ENCODE measurements at places on chromosomes 12 and 14. TPM values are rescaled to one million over a fixed set of nuclear protein-coding genes. Genes with fewer than 3 reads are reported as not detected.
A peak's percentile ranks its signal among the peaks of the same experiment; 100 is the strongest.

GRCh38 chr14:57746563-57746962, 119.3 kb downstream of the SLC35F4 start:
- H3K27ac ChIP-seq: no peak overlapping the region
- H3K36me3 ChIP-seq: no peaks in the 10 kb centered on the region
- no peaks in the 10 kb centered on the region for H3K27me3 ChIP-seq
- no peaks in the 10 kb centered on the region for H3K4me1 ChIP-seq
- no peak for DNase-seq

The GRIP1 gene
- total RNA-seq: 1.6 TPM

- no peak for DNase-seq
- no peaks in the 10 kb centered on the region for H3K4me1 ChIP-seq
- no peak overlapping the region for H3K27ac ChIP-seq
- H3K36me3 ChIP-seq: no peaks in the 10 kb centered on the region
- no peak overlapping the region for H3K4me3 ChIP-seq
These were observed 199.3 kb upstream of the PWP1 start for GRCh38 chr12:107486140-107486892.

DNA sequence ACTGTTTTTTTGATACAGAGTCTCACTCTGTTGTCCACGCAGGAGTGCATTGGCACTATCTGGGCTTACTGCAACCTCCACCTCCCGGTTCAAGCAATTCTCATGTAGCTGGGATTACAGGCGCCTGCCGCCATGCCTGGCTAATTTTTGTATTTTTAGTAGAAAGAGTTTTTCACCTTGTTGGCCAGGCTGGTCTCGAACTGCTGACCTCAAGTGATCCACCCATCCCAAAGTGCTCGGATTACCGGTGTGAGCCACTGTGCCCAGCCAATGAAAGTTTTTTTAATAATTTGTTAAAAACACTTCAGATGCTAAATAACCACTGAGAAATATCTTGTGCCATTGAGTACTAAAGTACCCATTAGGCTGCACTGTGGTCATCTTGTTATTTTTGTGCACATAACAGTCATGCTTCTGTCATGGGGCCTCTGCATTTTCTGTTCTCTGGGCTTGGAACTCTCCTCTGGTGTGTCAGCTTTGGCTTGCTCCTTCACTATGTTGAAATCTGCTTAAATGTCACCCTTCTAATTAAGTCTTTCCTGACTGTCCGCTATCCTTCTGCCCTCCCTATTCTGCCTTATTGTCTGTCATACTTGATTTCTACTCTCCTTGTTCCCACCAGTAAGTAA, 105.1 kb downstream of the KTN1 start:
- no peaks in the 10 kb centered on the region for H3K4me1 ChIP-seq
- H3K36me3 ChIP-seq: peaks cover 29% of the 10 kb centered on the region
- H3K27ac ChIP-seq: no peak overlapping the region
- no peak for DNase-seq
- no peak overlapping the region for H3K4me3 ChIP-seq

The TSPAN11 gene
- 1.0 TPM for total RNA-seq

DNA sequence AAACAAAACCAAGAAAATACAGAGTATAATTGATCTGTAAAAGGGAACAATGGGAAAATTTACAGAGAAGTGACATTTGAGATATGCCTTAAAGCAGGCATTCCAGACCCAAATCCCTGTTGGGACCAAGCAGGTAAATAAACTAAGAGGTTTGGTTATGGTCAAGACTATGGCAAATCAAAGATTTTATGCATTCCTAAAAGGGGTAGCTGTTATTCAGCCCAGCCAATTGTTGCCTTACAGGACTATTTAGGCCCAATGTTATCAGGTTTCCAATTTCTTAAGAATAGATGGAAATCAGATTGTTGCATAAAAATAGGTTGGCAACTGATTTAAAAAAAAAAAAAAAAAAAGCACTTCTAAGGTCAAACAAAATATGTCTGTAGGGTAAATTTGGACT, 5.3 kb downstream of the DNAI7 start:
- H3K4me3 ChIP-seq: no peak overlapping the region
- DNase-seq: no peak
- H3K27me3 ChIP-seq: no peaks in the 10 kb centered on the region
- H3K27ac ChIP-seq: no peak overlapping the region
- H3K36me3 ChIP-seq: no peaks in the 10 kb centered on the region

DNA sequence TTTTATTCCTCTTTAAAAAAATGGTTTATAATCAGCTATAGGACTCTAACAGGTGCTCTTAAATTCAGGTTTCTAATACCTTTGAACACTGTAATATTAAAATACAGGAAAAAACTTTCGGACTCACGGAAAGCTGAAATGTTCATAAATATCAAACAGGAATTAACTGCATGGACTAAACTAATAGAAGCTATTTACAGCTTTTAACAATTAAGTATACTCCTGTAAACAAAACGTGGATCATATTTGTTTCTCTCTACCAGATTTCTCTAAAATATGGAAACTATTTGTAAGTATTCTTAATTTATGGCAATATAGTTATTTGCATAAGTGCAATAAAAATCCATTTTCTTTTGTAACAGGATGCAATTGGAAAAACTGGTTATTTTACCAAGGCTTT, 108.9 kb upstream of the RESF1 start:
- no peaks in the 10 kb centered on the region for H3K4me1 ChIP-seq
- DNase-seq: no peak
- H3K4me3 ChIP-seq: no peak overlapping the region

- no peaks in the 10 kb centered on the region for H3K4me1 ChIP-seq
- H3K27ac ChIP-seq: peak overlapping the region; percentile 59
- no peaks in the 10 kb centered on the region for H3K27me3 ChIP-seq
- H3K36me3 ChIP-seq: no peaks in the 10 kb centered on the region
- DNase-seq: no peak
These were observed 39.2 kb upstream of the CD163 start for GRCh38 chr12:7542813-7543212.

GRCh38 chr14:21326972-21327371, 47.1 kb downstream of the RPGRIP1 start:
- DNase-seq: no peak
- no peaks in the 10 kb centered on the region for H3K27me3 ChIP-seq
- H3K36me3 ChIP-seq: no peaks in the 10 kb centered on the region
- H3K27ac ChIP-seq: no peak overlapping the region

The REP15 gene
- total RNA-seq: 3.1 TPM

DNA sequence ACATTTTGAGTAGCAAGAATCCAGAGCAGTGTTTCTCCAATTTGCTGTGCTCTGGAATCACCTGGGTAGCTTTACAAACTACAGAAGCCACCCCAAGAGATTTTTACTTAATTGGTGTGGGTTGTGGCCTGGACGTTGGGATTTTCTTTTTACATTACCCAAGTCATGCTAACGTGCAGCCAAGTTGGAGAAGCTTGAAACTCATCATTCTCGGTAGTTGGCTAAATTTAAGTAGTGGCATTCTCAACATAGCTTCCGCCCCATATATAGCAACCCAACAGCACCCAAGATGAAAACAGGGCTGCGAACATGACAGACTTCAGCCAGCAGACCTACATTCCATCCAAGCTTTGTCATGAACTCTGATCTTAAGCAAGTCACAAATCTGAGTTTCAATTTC, 25.0 kb downstream of the DAD1 start:
- no peak for DNase-seq
- H3K4me3 ChIP-seq: no peak overlapping the region
- H3K27me3 ChIP-seq: no peaks in the 10 kb centered on the region
- H3K4me1 ChIP-seq: peaks cover 47% of the 10 kb centered on the region

The GSKIP gene
- 17.3 TPM for total RNA-seq

The SLC25A21 gene
- not detected for total RNA-seq

DNA sequence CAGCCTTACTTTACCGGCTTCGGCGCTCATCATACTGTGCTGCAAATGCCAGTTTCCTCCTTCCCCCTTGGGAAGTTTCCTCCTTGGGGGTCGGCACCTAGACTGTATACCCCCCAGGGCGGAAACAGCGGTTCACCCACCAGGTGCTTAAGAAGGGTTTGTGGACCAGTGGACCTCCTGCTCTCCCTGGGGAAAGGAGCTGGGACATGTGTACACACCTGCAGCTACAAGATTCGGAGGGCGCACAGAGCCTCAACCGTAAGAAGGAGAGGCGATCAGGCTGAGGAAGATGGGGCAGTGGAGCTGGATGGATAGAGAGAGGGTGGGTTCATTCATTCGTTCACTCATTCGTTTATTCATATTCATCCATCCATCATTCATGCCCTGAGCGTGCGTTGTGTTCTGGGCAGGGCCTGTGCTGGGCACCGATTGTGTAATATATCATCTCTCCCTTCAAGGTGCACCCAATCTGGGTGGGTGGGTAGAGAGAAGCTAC, 717 bp upstream of the ZNF839 start:
- no peaks in the 10 kb centered on the region for H3K27me3 ChIP-seq
- peak overlapping the region; percentile 81 for H3K4me3 ChIP-seq
- peaks cover 32% of the 10 kb centered on the region for H3K4me1 ChIP-seq
- no peaks in the 10 kb centered on the region for H3K36me3 ChIP-seq
- no peak for DNase-seq
- H3K27ac ChIP-seq: peak overlapping the region; percentile 96

The TMEM263 gene
- 22.3 TPM for total RNA-seq

GRCh38 chr12:82505150-82505549, 146.8 kb downstream of the METTL25 start:
- no peak overlapping the region for H3K4me3 ChIP-seq
- no peak overlapping the region for H3K27ac ChIP-seq
- no peaks in the 10 kb centered on the region for H3K27me3 ChIP-seq
- no peaks in the 10 kb centered on the region for H3K4me1 ChIP-seq
- H3K36me3 ChIP-seq: no peaks in the 10 kb centered on the region

The GLT8D2 gene
- total RNA-seq: 5.2 TPM

The MMAB gene
- total RNA-seq: 34.8 TPM

DNA sequence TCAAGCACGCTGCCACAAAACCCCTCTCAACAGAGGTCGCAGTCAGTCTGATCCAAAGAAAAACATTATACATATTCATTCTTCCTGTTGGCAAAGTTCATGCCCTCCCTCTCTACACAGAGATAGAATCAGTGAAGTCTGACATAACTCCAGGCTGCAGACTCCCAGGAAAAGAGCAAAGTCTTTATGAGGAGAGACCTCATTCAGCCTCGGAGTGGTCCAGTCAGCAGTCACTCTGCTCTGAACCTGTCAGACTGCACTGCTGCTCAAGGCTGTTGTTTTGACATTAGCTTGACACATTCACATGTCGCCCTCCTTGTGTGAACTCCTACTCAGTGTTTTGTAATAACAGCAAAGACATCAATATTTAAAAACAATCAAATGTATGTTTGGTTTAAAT, 241.2 kb upstream of the G2E3 start:
- H3K4me1 ChIP-seq: no peaks in the 10 kb centered on the region
- H3K27me3 ChIP-seq: no peaks in the 10 kb centered on the region
- H3K4me3 ChIP-seq: no peak overlapping the region
- no peaks in the 10 kb centered on the region for H3K36me3 ChIP-seq

The NUDT14 gene
- total RNA-seq: 72.5 TPM

DNA sequence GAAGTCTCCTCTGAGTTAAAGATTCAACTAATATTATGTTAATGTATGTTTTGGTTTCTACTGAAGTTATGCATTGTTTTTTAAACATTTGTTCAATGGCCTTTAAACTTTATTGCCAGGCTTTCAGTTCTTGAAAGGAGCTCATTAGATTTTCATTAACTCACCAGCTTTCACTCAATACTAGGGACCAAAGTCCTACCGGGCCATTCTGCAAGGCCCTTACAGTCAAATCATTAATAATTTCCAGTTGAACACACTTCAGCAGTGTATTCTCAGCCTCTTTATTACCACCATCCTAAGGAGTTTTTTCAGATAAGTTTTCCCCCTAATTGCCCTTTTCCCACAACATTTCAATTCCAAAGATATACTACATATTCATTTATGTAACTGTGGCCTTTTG, 409.2 kb downstream of the DIO2 start:
- H3K4me1 ChIP-seq: no peaks in the 10 kb centered on the region
- H3K36me3 ChIP-seq: no peaks in the 10 kb centered on the region
- no peak overlapping the region for H3K4me3 ChIP-seq
- no peak overlapping the region for H3K27ac ChIP-seq
- H3K27me3 ChIP-seq: no peaks in the 10 kb centered on the region

GRCh38 chr14:104882325-104882973, 17.4 kb downstream of the CEP170B start:
- peak; percentile 78 for DNase-seq
- no peaks in the 10 kb centered on the region for H3K36me3 ChIP-seq
- no peaks in the 10 kb centered on the region for H3K27me3 ChIP-seq
- H3K4me3 ChIP-seq: no peak overlapping the region
- no peaks in the 10 kb centered on the region for H3K4me1 ChIP-seq

Measured in upper lobe of left lung (tissue), 6 donors.